Stimulated activated CD8-positive, alpha-beta memory T cell treated with anti-CD3 and anti-CD28 coated beads, Interleukin-15, amount 100 ng/mL, for 1 hour (primary cell): ENCODE measurements at places on chromosomes 11 and 22.

GRCh38 chr11:76135491-76135890 is 70.8 kb downstream of the WNT11 start:
- DNase-seq, result no peak

DNA sequence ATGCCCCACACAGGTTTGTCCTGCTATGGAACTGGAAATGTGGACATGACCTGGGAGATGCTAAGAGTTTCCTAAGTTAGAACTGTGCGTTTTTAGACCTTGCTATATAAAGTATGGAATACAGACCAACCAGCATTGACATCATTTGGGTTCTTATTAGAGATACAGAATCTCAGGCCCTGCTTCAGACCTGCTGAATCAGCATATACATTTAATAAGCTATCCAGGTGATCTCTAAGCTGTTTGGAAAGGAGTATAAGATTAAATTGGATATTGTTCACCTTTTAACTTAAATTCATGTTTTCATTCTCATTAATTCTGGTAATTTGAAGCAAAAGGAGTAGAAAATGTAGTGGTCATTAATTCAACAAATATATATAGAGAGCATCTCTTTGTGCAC is 6.9 kb upstream of the CNTF start:
- no peak for DNase-seq

DNA sequence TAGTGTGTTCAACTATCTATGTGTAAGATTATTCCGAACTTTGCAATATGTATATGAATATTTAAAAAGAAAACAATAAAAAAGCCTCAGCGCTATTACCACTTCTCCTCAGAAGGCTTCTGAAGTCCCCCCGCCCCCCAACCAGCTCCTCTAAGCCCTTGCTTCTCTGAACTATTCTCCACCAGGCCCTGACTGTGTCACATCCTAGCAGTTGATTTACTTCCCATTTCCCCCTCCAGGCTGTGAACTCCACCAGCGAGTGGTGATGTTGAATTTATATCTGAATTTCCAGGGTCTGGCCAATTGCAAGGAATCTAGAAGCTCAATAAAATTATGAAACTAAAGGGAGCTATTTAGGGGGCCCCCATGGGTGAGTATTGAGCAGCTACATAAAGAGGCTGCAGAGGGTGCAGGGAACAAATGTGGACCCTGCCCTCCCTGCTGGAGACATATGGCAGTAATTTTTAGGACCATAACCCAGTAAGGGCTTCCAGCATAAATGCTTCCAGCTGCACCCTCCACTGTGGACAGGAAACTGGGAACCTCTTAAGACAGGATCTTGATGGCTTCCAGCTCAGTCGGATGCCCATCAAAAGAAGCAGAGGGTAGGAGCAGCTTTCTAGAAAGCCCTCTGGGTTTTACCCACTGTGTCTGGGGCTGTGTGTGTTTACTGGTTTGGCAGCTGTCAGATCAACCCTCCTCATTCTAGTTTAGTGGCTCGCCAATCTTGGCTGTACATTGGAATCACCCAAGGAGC is 81.4 kb downstream of the TIMP3 start:
- DNase-seq, result no peak

DNA sequence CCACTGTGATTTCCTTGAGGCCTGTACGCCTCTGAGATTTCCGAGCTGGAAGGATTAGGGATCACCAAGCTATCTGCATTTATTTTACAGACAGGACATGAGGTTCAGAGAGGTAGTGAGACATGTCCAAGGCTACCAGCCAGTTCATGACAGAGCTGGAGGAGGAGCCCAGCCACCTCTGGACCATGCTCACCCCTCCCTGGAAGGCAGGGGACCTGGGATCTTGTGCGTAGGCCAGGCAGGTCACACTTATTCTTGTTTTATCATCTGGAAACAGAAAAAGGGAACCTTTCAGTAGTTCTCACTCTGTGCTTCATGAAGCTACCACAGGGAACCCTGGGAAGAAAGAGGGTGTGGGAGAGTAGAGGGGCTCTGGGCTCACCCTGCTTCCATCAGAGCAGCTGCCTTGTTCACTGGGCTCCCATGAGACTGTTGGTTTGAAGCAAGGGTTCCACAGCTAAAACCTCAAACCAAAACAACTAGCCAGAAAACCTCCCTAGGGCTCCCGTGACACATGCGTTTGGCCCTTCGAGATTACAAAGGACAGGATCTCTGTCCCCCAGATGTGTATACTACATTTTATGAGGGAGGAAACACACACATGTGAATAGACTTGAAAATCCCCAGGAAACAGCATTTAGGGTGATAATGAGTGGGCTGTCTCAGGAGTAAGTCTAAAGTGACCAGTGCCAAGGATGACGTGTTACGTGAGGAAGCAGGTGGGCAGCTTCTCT is 106.4 kb downstream of the DSCAML1 start:
- no peak for DNase-seq

- no peak for DNase-seq
These were observed 75.1 kb downstream of the BMAL1 start for GRCh38 chr11:13352711-13353110.

DNA sequence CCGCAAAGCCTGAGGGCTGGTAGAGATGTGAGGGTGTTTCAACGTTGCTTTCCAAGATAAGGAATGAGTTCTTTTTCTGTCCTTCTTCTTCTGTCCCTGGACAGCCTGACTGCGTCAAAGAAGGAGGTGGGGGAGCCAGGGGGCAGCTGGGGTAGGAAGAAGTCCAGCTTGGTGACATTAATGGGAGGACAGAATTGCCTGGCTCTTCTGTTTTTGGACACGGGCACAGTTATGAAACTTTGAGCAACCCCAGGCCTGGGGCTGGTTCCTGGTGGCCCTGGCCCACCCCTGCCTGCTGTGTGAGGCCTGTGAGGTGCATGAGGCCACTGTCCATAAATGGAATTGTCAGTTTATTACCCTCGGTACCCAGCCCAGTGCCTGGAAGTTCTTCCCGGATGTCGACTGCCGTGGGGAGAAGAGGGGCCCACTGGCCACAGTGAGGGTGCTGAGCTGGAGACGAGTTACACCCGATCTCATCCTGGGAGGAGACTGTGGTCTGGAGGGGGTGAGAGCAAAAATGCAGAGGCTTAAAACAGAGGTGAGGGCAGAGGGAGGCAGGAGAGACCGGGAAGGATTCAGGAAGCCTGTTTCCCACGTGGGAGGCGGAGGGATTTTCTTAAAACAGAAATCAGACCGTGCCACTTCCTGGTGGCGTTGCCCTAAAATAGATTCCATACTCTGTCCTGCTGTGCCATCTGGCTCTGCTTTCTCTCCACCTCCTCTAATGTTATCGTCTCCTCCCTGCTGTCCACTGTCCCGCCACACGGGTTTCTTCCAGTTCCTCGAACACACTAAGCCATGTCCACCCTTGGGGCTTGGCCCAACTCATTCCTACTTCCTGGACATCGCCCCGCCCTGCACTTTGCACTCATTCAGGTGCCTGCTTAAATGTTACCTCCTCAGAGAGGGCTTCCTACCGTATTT is 59.7 kb upstream of the RASD2 start:
- no peak for DNase-seq

- no peak for DNase-seq
These were observed 87.8 kb upstream of the FAT3 start for GRCh38 chr11:92136797-92137196.

DNA sequence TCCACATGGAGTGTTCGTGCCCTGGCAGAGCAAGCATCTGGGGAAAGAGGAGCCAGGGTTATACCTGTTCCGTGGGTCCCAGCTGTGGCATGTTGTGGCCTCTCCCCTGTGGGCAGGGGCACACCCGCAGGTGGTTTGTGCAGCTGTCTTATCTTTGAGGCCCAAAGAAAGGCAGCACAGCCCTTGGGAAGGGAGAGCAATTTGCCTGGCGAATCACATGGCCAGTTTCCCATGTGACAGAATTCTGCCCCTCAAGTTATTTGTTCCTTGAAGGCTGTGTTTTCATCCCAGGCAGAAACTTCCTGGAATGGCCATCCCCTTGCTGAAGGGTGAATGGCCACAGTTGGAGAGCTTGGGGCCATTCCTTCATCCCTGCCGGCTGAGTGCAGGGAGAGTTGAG is 16.4 kb upstream of the COX8A start:
- no peak for DNase-seq

- no peak for DNase-seq
These were observed 60.4 kb downstream of the LARGE2 start for GRCh38 chr11:45982656-45983470.

- no peak for DNase-seq
These were observed 108.6 kb downstream of the SCN3B start for GRCh38 chr11:123545726-123546270.

DNA sequence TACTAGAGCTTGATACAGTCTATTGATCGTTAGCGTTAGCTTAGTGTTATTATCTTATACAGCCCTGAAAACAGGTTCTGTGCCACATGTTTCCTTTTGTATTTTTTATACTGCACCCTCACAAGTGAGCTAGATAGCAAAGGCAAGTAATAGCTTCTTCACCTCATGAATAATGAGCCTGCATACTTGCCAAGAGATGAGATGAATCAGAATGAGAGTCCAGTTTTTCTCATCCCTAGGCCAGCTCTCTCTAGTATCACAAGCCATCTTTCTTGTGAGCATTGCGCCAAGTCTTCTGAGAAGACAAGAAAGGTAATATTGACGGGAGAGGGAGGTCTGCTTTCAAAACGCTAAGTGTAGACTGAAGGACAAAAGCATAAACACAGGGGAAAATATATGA is 8.7 kb upstream of the CARD18 start:
- no peak for DNase-seq

- no peak for DNase-seq
These were observed 780.2 kb downstream of the LRRC4C start for GRCh38 chr11:40679276-40679675.

DNA sequence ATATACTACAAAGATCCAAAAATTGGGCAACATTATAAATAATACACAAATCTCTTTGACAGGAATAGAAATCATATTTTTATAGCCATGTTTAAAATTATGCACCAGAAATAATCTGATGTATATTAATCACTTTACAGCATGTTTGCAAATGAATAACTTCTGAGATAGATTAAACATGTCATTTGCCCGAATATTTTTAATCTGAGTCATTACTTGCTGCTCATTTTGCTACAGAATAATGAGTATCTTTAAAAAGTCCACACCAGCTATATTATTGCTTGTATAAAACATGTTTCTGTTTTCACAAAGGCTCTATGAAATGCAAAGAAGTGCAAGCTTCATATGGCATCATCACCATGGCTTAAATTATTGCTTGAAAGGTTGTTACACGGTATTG is 336.8 kb downstream of the GUCY1A2 start:
- no peak for DNase-seq

DNA sequence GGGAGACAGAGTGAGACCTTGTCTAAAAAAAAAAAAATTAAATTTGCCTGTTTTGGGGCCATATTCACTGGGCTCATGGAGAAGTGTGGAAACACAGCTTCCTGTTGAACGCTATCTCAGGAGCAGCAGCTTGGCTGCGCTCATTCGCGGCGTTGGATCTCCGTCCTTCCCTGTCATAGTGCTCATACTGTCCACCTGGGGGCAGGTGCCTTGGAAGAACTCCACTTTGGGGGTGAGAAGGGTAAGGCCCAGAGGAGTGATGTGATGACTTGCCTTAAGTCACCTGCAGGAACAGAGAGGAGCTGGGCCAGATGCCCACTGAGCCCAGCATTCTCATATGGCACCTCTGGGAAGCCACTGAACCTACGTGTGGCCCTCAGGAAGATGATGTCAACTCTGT is 82.8 kb downstream of the CABIN1 start:
- DNase-seq, result no peak

DNA sequence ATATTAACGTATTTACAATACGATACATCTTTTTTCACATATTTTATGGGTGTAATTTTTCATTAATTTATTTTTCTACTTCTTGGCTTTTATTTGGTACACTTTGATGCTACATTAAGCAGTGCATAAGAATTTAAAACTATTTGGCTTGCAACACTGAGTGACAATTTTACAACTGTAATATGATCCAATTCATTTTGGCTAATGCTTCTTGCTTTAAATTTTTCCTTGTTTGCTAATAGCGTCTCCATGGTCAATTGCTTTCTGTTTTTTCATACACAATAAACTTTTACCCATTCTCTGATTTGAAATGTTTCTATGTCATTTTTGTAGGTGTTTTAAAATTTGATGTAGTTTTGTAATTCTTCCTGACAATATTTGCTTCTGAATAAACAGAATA is 773.2 kb downstream of the FAM181B start:
- DNase-seq, result no peak

GRCh38 chr11:46367244-46367915 is 14.1 kb upstream of the MDK start:
- DNase-seq, result peak; percentile 63

DNA sequence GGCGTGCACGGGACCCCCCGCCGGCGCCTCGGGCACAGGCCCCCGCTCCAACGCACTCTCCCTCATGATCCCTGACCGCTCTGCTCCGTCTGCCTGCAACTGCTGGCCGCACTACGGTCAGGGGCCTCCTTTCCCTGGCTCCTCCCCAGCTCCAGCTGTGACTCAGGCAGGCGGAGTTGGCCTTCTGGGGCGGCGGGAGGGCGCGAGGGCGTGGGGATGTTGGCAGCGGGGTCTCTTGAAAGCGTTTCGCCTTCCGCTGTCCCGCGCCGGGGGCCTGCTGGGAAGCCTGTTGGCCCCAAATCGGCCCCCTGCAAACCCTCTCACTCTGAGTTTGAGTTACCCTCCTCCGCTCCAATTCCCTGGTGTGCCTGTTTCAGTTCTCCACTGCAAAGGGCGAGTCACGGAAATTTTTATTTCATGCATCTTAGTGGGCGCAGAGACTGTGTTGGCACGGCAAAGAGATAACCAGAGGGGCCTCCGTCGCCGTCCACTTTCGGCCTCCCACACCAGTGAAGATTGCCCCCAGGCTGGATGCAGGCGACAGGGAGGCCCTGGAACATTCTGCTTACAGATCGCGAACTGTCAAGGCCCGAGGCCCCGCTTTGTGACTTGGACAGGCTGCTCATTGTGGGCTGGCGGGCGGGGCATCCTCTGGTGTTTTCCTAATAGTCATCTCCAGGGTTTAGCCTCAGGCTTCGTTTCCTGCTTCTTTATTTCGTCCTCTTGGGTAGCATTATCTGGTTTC is at the start of gene CAVIN3:
Gene CAVIN3 (minus strand): TSS at position 91 of the 745 bp plus-strand sequence. CDS start 25 bp downstream, at position 66.
- DNase-seq, result no peak

DNA sequence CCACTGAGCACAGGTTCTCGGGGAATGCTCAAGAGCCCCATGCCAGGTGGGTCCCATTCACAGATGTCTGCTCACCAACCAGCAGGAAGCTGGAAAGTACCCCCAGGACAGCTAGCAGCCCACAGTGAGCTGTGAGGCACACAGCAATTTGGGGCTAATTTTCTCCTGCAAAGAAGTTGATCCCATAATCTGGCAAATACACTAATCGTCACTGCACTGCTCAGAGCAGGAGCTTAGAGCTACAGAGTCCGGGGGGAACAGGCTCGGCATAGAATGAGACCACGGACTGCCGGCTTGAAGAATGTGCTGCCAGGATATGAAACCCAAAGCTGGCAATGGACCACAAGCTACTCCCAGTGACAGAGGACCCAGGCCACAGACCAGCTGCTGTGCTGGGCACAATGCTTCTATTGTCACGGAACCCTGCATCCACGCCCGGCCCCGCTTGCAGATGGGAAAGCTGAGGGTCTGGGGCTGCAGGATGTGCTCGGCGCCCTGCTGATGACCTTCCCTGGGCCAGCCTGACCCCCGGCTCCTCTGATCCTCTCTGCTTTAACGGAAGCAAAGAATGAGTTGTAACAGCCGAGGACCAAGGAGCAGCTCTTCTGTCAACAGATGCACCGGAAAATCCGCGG is 239.7 kb downstream of the CTTN start:
- DNase-seq, result no peak

GRCh38 chr11:71286701-71287643 is 34.6 kb upstream of the SHANK2 start:
- DNase-seq, result no peak
